ENCODE measurements at places on chromosomes 2 and 18.

GRCh38 chr18:50466634-50467033, 91.8 kb downstream of the SKA1 start:
- DNase-seq, result no peak

DNA sequence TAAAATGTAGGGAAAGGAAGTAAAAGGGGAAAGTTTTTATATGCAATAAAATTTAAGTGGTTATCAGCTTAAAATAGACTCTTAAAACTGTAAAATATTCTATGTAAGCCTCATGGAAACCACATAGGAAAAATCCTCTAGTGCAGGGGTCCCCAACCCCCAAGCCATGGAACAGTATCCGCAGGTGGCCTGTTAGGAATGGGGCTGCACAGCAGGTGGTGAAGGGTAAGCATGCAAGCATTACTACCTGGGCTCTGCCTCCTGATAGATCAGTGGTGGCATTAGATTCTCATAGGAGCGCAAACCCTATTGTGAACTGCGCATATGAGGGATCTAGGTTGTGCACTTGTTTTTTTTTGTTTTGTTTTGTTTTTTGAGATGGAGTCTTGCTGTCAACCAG, 1409.3 kb upstream of the CDH2 start:
- no peak for DNase-seq

GRCh38 chr2:237689336-237690131, 62.1 kb downstream of the LRRFIP1 start:
- no peak for DNase-seq

DNA sequence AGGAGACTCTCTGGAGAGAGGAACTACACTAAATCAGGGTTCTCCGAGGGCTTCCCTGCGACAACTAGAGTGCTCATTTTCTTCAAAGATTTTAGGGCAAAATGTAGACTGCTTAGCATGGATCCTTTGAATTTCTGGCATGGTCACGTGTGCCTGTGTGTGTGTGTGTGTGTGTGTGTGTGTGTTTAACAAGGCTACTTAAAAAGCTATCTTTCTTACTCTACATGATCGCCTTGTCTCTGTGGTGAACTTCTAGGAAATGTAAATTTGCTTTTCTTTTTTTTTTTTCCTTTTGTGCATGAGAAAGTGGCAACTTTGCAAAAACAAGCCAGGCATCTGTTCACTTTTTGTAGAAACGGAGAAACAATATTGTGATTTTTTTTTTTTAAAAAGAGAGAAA, 43.9 kb downstream of the SOX11 start:
- no peak for DNase-seq

- no peak for DNase-seq
Measured at GRCh38 chr18:7158216-7158615, 40.6 kb upstream of the LAMA1 start.
